ENCODE measurements at places on chromosomes 1 and 21. TPM values are rescaled to one million over a fixed set of nuclear protein-coding genes. Genes with fewer than 3 reads are reported as not detected.

- no peak overlapping the region for H3K4me3 ChIP-seq
- H3K4me1 ChIP-seq: peaks cover 17% of the 10 kb centered on the region
- H3K27me3 ChIP-seq: no peaks in the 10 kb centered on the region
- peaks cover 12% of the 10 kb centered on the region for H3K36me3 ChIP-seq
Observed at GRCh38 chr1:8598783-8599182, 218.7 kb downstream of the RERE start.

Gene C1QB
- total RNA-seq: 0.50 TPM

- H3K27me3 ChIP-seq: peaks cover 2% of the 10 kb centered on the region
- H3K4me3 ChIP-seq: no peak overlapping the region
- no peak for DNase-seq
- H3K4me1 ChIP-seq: no peaks in the 10 kb centered on the region
- no peaks in the 10 kb centered on the region for H3K36me3 ChIP-seq
Observed at GRCh38 chr1:3360646-3361257, 93.7 kb upstream of the ARHGEF16 start.

Gene AHCTF1
- 35.8 TPM for total RNA-seq

Gene LCE1E
- not detected for total RNA-seq

Gene AKNAD1
- total RNA-seq: not detected

- no peaks in the 10 kb centered on the region for H3K4me1 ChIP-seq
- peaks cover 4% of the 10 kb centered on the region for H3K27me3 ChIP-seq
- H3K4me3 ChIP-seq: no peak overlapping the region
Observed at GRCh38 chr1:38891753-38892152, 10.4 kb upstream of the GJA9 start.

- no peak overlapping the region for H3K4me3 ChIP-seq
- H3K36me3 ChIP-seq: no peaks in the 10 kb centered on the region
- no peak for DNase-seq
- no peaks in the 10 kb centered on the region for H3K27me3 ChIP-seq
- H3K4me1 ChIP-seq: peaks cover 2% of the 10 kb centered on the region
Observed at GRCh38 chr1:216224233-216224632, 199.0 kb downstream of the USH2A start.

DNA sequence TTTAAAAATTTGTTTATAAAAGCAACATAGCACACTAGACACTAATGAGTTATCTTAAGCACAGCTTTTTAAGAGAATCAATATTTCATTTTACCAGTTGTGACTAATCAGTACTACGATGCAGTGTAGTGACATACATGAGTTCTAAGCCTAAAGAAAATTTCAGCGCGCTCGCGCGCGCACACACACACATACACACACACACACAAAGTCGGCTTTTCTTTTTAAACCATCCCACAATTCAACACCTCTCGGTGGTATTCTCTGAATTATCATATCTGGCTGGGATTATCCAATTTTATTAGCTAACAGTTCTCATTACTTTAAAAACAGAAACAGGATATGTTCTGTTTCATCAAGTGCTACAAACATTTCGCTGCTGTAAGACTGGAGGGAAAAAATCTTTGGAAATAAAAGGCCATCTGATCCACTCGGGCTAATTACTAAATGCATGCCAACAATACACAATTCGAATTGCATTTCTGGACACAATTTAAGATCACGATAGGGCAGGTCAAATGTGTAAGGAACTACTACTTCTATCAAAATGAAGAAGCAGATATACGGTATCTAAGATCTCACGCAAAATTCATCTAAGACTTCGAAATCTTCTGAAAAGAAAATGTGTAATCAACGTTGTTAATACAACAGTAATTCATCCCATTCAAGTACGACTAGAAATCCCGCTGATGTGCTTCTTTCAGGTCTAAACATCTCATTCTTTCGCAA lies 1.2 kb downstream of the TUT4 start:
- H3K27ac ChIP-seq: no peak overlapping the region
- DNase-seq: peak; percentile 44
- H3K36me3 ChIP-seq: peaks cover 2% of the 10 kb centered on the region
- H3K27me3 ChIP-seq: peaks cover 2% of the 10 kb centered on the region
- peaks cover 14% of the 10 kb centered on the region for H3K4me1 ChIP-seq
- no peak overlapping the region for H3K4me3 ChIP-seq

- no peak overlapping the region for H3K27ac ChIP-seq
- H3K4me3 ChIP-seq: no peak overlapping the region
- peaks cover 11% of the 10 kb centered on the region for H3K27me3 ChIP-seq
- H3K36me3 ChIP-seq: no peaks in the 10 kb centered on the region
- no peak for DNase-seq
Observed at GRCh38 chr1:117147856-117148588, 26.5 kb upstream of the TRIM45 start.

GRCh38 chr1:37692834-37693175 lies 489 bp downstream of the CDCA8 start:
- DNase-seq: no peak
- no peaks in the 10 kb centered on the region for H3K27me3 ChIP-seq
- peaks cover 35% of the 10 kb centered on the region for H3K4me1 ChIP-seq
- H3K4me3 ChIP-seq: peak overlapping the region; percentile 89

Gene ENAH
- total RNA-seq: not detected

Gene TINAGL1
- not detected for total RNA-seq

DNA sequence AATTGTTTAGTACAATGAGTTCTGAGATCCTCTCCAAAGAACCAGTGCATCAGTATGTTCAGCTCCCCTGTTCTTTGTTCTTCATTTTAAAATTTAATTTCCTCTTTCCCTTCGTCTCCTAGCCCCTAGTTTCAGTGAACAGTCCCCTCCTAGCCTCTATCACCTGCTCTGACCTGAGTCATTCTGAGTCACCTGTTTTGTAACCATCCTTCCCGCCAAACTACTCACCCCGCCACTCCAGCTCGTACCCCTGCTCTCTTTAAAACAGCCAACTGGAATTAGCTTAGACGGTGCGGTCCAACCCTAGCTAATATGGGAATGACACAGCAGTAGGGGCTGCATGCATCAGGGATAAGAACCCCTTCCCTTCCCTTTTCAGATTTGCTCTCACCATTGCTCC lies 16.8 kb upstream of the ERVH48-1 start:
- no peaks in the 10 kb centered on the region for H3K4me1 ChIP-seq
- H3K27me3 ChIP-seq: peaks cover 4% of the 10 kb centered on the region
- DNase-seq: no peak
- H3K4me3 ChIP-seq: no peak overlapping the region
- no peaks in the 10 kb centered on the region for H3K36me3 ChIP-seq
- no peak overlapping the region for H3K27ac ChIP-seq

GRCh38 chr21:46606427-46606813 lies 1.5 kb upstream of the S100B start:
- H3K4me3 ChIP-seq: peak overlapping the region; percentile 76
- peak overlapping the region; percentile 96 for H3K27ac ChIP-seq
- peaks cover 37% of the 10 kb centered on the region for H3K4me1 ChIP-seq
- no peaks in the 10 kb centered on the region for H3K27me3 ChIP-seq
- DNase-seq: no peak
- peaks cover 2% of the 10 kb centered on the region for H3K36me3 ChIP-seq

Gene PIGV
- total RNA-seq: 21.5 TPM

- H3K27me3 ChIP-seq: peaks cover 57% of the 10 kb centered on the region
- H3K4me3 ChIP-seq: peak overlapping the region; percentile 61
- H3K36me3 ChIP-seq: no peaks in the 10 kb centered on the region
- peaks cover 7% of the 10 kb centered on the region for H3K4me1 ChIP-seq
Observed at GRCh38 chr1:30907481-30908315, 860 bp downstream of the SDC3 start.

DNA sequence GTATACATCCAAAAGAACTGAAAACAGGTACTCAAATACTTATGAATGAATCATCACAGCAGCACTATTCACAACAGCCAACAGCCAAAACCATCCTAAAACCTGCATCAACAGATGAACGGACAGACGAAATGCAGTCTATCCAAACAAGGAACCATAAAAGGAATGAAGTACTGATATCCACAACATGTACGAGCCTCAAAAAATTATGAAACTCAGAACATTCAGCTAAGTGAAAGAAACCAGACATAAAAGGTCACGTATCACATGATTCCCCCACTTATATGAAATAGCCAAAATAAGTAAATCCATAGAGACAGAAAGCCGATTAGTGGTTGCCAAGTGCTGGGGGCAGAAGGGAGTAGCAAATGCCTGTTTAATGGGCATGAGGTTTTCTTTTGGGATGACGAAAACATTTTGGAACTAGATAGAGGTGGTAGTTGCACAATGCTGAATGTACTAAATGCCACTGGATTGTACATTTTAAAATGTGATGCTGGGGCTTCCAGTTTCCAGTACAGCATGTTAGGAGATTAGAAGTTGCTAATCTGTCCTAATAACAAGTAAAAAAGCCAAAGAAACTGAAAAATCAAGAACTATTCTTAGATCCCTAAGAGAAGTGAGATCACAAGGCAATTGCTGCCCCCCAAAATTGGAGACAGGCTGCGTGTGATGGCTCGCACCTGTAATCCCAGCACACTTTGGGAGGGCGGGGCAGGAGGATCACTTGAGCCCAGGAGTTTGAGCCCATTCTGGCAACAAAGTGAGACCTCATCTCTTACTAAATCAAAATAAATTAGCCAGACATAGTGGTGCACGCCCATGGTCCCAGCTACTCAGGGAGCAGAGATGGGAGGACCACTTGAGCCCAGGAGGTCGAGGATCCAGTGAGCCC lies 25.3 kb downstream of the CLSTN1 start:
- no peak for DNase-seq
- H3K27ac ChIP-seq: peak overlapping the region; percentile 72
- H3K4me1 ChIP-seq: peaks cover 50% of the 10 kb centered on the region

- peaks cover 12% of the 10 kb centered on the region for H3K4me1 ChIP-seq
- H3K4me3 ChIP-seq: no peak overlapping the region
- H3K27ac ChIP-seq: no peak overlapping the region
Observed at GRCh38 chr1:77313491-77313890, 31.7 kb downstream of the AK5 start.

DNA sequence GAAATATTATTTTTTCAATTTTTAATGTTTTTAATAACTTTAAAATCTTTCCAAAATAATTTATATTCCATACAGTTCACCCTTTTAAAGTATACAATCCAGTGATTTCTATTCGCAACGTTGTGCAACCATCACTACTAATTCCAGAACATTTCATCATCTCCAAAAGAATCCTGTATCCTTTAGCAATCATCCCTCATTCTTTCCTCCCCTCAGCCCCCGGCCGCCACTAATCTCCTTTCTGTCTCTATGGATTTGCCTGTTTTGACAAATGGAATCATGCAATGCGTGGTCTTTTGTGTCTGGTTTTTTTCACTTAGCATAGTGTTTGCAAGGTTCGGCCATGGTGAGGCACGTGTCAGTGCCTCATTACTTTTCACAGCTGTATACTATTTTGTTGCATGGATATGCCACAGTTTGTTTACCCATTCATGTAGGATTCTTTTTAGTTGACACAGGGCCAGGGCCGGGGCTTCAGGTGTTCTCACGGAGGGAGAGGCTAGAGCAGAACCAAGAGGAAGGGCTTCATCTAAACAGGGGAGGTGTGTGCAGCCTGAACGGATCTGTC lies 40.6 kb upstream of the ZBTB40 start:
- no peaks in the 10 kb centered on the region for H3K4me1 ChIP-seq
- H3K27me3 ChIP-seq: peaks cover 26% of the 10 kb centered on the region
- DNase-seq: no peak
- no peak overlapping the region for H3K27ac ChIP-seq

DNA sequence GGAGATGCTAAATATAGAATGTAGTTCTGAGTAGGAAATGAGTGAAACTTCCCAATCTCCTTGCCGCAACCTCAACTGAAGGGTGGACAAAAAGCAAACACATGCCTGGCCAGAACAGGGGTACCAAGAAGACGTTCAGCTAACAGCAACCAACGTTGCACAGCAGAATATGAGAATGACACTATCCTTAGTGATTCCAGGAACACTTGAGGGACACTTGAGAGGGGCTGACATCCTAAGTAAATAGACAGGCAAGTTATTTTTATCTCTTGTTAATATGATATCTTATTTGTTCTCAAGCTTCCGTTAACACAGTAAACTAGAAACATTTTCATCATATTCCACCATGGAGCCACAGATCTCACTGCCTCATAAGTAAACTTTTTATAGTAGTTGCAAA lies 908 bp downstream of the KRTAP19-1 start:
- no peak overlapping the region for H3K27ac ChIP-seq
- H3K36me3 ChIP-seq: no peaks in the 10 kb centered on the region
- no peaks in the 10 kb centered on the region for H3K4me1 ChIP-seq
- no peaks in the 10 kb centered on the region for H3K27me3 ChIP-seq
